ENCODE measurements at places on chromosomes 3 and 15. TPM values are rescaled to one million over a fixed set of nuclear protein-coding genes. Genes with fewer than 3 reads are reported as not detected.

Gene KNG1
- not detected for total RNA-seq

Gene SEMA6D
- total RNA-seq: 37.7 TPM

Gene C2CD4A
- total RNA-seq: 0.11 TPM

Gene INSYN1
- total RNA-seq: under 0.01 TPM

Gene RTP1
- not detected for total RNA-seq

Gene SNX33
- 25.5 TPM for total RNA-seq

Gene LRRC15
- under 0.01 TPM for total RNA-seq

Gene CP
- not detected for total RNA-seq

Gene TMEM43
- total RNA-seq: 143 TPM

Gene SUSD5
- 0.43 TPM for total RNA-seq

Gene GREM1
- 0.65 TPM for total RNA-seq

Gene THAP10
- total RNA-seq: 1.5 TPM

Gene ZSCAN29
- 31.1 TPM for total RNA-seq

Gene CYP8B1
- total RNA-seq: not detected

Gene FEZF2
- not detected for total RNA-seq

Gene GPR176
- 16.1 TPM for total RNA-seq

Gene GOLGA8R
- total RNA-seq: 6.7 TPM

Gene P3H2
- 15.8 TPM for total RNA-seq

Gene CD200
- total RNA-seq: not detected

Gene SCG5
- not detected for total RNA-seq

Gene NMNAT3
- total RNA-seq: not detected

Gene CLDN1
- not detected for total RNA-seq

Gene HRG
- not detected for total RNA-seq

Gene SERP1
- total RNA-seq: 212 TPM

Gene CLRN1
- total RNA-seq: not detected

Gene GYG1
- 40.3 TPM for total RNA-seq

Gene SH3GL3
- total RNA-seq: not detected

Gene GLDN
- total RNA-seq: not detected

Gene ARGFX
- total RNA-seq: not detected
